ENCODE measurements at places on chromosomes 13 and 19.

DNA sequence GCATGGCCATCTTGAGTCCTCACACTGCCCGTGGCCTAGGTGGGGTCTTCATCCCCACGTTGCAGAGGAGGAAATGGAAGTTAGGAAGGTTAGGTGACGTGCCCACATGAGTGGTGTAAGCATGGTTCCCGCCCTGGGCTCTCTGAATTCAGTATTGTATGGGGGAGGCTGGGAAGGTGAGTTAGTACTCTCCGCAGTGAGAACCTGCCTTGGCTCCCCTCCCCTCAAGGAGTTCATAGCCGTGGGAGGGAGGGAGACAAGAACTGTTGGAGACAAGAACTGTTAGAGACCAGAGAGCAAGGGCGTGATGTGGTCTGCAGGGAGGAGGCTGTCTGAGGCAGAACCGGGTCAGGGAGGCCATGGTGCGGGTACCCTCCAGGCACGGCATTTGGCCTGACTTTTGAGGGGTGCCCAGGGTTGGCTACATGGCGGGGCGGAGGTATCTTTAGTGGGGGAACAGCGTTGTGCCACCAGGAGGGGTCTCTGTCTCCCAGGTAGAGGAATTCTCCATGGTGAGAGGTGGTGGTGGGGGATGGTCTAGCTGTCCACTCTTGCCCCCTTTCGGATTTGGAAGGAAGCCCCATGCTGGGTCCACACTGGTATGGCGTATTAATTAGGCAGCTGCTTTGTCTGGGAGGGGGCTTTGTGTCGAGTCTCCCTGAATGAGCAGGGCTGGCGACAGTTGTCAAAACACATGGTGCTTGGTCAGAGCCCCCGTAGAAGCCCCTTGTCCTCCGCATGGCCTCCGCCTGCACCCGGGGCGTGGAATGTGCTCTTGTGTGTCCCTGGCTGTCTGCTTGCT lies 45.8 kb downstream of the CAPN12 start:
- DNase-seq: no peak

GRCh38 chr13:97121894-97122293 lies 100.2 kb upstream of the MBNL2 start:
- no peak for DNase-seq

DNA sequence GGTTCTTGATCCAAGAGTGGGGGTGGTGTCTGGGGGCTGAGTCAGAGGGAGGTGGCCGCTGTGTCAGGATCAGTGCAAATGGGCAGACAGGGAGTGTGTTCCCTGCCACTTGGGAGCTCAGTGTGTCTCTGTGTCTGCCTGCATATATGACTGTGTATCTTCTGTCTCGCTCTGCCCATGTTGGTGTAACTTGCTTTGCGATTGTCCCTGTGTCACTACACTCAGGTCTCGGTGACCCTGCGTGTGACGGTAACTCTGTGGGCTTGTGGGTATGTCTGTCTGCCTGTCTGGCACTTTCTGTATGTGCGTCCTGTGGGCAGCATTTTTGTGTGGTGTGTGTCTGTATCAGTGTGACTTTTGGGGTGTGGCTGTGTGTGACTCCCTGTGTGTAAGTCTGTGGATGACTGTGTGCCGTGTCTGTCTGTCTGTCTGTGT lies 8.2 kb upstream of the ERFL start:
- DNase-seq: no peak

GRCh38 chr13:95530178-95530577 lies 22.3 kb upstream of the CLDN10 start:
- no peak for DNase-seq

- DNase-seq: no peak
These were observed 484.5 kb downstream of the LIG4 start for GRCh38 chr13:107730813-107731212.

DNA sequence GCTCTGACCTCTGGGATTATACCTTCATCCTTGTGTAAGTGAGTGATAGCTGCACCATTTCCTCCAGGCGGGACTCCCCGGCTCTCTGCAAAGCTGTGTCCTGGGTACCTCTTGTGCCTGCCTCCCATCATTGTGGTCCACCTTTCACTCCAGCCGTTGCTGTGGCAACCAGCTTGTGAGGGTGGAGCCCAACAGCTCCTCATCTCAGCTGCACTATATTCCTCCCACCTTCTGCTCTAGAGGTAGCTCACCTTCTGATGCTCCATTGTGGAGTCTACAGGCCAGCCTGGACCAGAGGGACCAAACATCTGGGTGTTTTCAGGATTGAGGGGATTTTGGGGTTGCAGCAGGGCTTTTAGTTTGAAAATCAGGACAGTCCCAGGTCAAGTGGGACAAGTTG lies 708.2 kb downstream of the UQCRFS1 start:
- DNase-seq: no peak

GRCh38 chr19:40702337-40703012 lies 12.0 kb upstream of the NUMBL start:
- DNase-seq: no peak

- DNase-seq: peak; percentile 8
These were observed 1.5 kb downstream of the AMER2 start for GRCh38 chr13:25170554-25171111.

DNA sequence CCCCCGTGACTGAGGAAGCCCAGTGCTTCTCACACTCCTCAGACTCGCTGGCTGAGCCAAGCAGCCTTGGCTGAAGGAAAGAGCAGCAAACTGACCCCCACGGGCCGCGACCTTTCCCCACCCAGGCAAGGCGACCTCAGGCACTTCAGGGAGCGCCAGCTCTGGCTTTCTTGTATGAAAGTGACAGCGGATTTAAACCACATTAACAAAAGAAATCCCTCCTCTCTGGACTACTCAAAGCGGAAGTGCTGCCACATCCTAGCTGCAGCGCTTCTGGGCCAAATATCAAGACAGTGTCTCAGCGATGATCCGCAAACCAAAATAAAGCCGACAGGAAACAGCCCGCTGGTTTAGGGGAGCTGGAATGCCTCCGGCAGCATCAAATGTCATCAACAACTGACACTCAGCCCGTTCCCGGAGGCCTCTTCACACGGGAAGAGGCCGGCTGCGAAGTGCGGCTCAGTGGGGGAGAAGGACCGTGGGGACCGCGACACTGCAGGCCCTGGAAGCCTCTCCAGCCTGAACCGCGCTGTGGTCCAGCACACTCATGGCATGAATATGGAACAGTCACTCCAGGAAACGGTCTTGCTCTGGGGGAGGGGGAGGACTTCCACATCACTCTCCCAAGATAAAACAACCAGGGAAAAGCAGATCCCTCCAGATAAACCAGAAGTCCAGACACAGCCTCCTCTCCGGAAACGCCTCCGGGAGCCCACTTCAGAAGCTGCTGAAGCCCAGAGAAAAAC lies 1.4 kb downstream of the RASA3 start:
- DNase-seq: no peak

DNA sequence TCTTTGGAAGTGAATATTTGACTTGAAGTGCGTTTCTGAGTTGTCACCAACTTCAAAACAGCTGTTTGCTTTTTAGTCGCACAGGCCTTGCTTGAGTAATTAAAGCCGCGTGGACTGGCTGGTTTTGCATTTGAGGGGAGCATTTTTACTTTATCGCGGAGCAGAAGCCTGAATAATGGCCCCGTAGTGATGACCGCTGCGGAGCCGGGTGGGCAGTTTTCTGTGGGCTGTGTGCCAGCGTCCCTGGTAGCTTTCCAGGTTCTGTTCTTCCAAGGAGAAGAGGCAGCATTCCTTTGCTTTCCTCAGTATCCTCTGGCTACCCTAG lies 1.1 kb downstream of the NAA16 start:
- no peak for DNase-seq

DNA sequence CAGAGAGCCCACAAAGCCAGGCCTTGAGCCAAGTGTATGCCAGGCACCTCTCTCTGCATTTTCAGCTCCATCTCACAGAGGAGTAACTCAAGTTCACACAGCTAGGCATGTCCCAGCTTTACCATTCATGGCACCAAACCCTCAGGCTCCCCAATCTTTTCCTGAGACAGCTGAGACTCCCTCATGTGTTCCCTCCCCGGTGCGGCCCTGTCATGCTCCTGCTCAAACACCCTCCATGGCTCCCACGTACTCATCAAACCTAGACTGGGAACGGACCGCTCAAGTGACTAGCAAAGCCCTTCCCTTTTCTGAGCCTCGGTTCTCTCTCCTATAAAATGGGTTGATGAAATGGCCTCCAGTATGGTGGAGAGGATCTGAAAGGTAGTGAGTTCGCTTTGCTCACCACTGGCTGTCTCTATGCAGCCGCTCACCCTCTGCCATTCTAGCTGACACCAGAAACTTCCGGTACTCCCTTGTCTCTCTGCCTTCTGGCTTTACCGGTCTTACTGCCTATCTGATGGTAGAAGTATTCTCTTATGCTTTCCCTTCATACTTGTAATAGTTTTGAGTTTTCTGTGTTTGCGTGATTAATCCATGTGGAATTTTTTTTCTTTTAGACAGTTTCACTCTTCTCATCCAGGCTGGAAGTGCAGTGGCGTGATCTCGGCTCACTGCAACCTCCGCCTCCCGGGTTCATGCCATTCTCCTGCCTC lies 7.8 kb upstream of the SLC44A2 start:
- DNase-seq: no peak

- no peak for DNase-seq
These were observed 319 bp downstream of the NKG7 start for GRCh38 chr19:51372021-51372648.

DNA sequence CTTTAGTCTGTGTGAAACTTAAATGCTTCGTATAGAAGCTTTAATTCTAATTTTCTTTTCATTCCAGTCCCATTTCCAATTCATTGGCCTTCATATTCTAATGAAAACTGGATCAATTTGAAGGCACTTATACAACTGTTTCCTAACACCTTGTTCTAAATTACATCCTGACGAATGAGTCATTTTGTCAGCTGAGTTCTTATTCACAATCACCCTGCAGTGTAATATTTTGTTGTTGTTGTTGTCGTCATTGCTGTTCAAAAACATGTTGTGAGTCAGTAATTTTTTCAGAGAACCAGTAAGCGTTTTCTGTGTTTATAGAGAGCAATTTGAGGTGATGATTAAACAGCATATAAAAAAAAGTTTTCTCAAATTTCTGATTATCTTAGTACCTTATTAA lies 290.0 kb downstream of the PCDH9 start:
- no peak for DNase-seq

DNA sequence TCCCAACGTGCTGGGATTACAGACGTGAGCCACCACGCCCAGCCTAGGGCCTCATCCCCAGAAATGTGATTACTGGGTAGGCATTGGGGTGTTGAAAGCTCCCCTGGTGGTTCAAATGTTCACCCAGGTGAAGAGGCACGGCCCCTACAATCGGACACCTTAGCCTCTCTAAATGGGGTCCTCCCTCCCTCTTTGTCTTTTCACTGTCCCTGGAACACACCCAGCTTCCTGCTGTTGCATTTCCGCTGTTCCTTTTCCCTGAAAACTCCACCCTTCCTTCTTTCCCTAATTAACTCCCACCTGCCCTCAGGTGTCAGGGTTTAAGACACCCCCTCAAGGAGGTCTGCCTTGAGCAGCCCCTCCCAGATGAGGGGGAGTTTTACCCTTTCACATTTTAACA lies 3.6 kb upstream of the PRODH2 start:
- no peak for DNase-seq

DNA sequence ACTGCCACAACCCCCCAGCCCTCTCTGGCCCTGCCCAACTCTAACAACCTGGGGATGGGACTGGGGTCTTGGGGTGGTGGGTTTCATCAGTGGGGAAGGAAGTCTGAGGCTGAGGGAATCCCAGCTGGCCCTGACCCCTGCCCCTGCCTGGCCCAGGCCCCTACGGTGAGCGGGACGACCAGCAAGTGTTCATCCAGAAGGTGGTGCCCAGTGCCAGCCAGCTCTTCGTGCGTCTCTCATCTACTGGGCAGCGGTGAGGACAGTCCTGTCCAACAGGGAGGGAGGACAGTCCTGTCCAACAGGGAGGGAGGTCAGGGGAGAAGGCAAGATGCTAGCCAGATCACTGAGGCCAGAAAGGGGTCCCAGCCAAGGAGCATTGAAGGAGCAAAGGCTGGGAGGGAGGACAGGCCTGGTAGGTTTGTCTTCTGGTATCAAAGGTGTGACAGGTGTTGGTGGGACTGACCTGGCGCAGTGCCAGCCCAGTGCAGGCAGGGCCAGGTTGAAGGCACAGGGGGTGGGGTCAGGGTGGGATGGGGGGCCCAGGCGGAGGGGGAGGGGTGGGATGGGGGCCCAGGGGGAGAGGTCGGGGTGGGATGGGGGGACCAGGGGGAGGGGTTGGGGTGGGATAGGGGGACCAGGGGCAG lies 12.1 kb upstream of the LTBP4 start:
- no peak for DNase-seq

GRCh38 chr13:92346046-92346445 lies 880.6 kb upstream of the GPC6 start:
- no peak for DNase-seq

DNA sequence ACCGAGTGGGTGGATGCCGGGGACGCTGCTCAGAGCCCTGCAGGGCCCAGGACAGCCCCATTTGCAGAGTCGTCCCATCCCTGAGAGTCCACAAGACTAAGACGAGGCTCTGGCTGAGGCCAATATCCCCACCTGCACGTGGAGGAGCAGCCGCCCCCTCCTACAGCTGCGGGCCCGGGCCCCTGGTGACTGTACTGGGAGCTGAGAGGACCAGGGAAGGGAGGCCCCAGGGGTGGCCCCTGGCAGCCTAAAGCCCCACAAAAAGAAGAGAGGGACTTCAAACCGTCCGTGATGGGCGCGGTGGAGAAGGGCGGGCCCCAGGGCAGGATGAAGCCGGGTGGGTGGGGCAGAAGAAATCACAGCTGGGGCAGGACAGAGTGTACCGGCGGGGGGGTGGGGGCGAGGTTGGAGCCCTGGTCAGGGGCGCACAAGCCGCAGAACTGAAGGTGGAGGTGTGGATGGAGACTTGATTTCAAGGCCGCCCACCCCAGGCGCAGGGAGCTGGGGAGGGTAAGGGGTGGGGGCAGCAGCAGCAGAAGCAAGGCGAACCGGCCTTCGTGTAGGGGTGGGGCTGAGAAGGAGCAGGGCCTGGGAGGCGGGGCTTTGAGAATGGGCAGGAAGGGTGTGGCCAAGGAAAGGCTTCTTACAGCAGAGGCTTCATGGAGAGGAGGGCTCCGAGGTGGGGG lies 12.9 kb downstream of the CFD start:
- no peak for DNase-seq

DNA sequence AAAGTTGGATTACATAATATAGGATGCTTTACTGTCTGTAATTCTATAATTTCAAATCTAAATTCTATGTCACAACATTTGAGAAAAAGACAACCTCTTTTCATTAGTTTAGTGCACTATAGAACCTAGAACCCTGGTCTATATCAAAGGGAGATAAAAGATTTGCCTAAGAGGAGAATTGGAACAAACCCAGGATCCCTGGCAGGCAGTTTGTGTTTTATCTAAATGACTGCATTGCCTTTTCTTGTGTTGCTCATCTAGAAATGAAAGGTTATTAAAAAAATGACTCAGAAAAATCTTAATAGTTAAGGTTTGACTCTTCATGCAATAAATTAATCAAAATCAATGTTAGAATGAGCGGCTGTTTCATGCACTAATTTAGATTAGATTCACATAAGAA lies 96.7 kb downstream of the PCDH9 start:
- no peak for DNase-seq

- DNase-seq: no peak
These were observed 10.1 kb downstream of the AP2S1 start for GRCh38 chr19:46840498-46840942.

DNA sequence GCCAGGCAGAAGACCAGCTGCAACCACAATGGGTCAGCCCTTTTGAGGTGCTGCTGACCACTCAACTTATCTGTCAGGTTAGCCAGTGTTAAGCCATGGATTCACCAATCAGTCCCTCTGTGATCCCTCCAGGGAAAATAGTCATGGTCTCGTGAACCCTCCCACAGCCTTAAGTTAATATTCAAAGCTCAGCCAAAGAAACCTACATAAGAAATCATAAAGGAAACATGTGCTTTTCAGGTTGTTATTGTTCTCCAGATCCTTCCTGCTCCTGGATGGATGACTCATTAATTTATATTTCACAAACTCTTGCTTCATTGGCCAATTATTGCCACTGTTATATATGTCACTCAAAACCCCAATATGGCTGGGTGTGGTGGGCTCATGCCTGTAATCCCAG lies 161.9 kb downstream of the B3GLCT start:
- no peak for DNase-seq
